ENCODE measurements at places on chromosomes 16 and 17. TPM values are rescaled to one million over a fixed set of nuclear protein-coding genes. Genes with fewer than 3 reads are reported as not detected.

The ADAM11 gene
- total RNA-seq, result 3.5 TPM

- no peak overlapping the region for H3K27ac ChIP-seq
- peaks cover 5% of the 10 kb centered on the region for H3K4me1 ChIP-seq
- no peak for DNase-seq
- H3K4me3 ChIP-seq, result no peak overlapping the region
Measured at GRCh38 chr16:74607962-74608356, 1.0 kb upstream of the GLG1 start.

DNA sequence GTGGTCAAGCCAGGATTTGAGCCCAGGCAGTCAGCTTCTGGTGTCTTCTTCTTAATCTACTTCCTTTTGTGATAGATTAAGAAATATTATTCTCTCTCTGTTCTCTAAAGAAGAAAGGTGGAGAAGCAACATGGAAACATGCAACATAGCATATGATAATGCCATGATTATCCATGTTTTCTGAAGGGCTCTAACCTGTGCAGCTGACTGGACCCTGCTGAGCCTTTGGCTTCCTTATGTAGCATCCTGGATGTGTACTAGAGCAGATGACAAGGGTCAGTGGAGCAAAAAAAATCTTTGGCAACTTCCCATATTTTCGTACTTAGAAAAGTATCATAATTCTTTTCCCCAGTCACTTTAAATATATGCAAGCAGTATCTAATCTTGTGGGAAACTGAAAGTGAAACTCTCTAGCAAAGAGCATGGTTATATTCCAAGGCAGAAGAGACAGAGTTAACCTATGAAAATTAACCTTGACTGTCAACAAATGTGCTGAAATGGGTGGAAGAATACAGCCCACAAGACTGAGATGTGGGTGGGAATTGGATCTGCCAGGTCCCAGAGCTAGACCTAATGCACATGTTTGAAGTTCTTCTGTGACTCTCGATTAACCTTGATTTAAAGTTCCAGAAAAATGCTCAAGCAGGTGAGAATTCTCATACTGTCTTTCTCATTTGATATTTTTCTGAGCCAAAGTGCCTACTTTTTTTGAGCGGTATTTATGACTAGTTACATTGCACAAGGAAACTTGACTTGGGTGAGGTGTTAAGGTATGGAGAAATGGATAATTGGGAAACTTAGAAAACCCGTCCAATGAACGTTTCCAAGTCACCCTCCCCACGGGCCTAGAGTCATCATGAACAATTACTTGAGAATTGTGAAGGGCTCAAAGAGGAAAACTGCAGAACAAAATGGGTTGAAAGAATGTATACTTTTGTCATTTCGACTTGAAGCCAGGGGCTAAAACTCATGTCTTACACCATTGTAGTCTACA, 248.6 kb downstream of the FTO start:
- H3K27ac ChIP-seq, result no peak overlapping the region
- no peak for DNase-seq
- H3K27me3 ChIP-seq, result no peaks in the 10 kb centered on the region
- no peaks in the 10 kb centered on the region for H3K36me3 ChIP-seq
- no peaks in the 10 kb centered on the region for H3K4me1 ChIP-seq

GRCh38 chr17:77318491-77319210, 177.9 kb downstream of the SEC14L1 start:
- peaks cover 28% of the 10 kb centered on the region for H3K4me1 ChIP-seq
- no peaks in the 10 kb centered on the region for H3K27me3 ChIP-seq
- peak overlapping the region; percentile 94 for H3K27ac ChIP-seq
- DNase-seq, result no peak
- no peaks in the 10 kb centered on the region for H3K36me3 ChIP-seq

DNA sequence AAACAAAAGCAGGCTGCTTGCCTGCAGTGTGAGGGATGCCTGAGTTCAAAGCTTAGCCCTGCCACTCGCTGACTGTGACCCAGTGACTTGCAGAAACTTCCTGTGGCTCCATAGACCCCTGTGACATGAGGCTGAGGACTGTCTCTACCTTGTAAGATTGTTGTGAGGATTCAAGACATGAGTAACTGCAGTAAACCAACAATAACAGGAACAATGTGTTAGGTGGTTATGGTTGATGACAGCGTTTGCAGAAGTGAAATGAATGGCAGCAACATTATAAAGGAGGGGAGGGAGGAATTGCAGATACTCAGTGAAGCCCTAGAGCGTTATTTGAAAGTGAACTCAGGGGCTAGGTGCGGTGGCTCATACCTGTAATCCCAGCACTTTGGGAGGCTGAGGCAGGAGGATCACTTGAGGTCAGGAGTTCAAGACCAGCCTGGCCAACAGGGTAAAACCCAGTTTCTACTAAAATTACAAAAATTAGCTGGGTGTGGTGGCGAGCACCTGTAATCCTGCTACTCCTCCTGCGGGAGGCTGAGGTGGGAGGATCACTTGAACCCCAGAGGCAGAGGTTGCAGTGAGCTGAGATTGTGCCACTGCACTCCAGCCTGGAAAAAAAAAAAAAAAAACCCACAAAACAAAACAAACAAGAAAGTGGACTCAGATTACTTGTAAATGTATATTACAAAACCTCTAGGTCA, 33.5 kb upstream of the EMP2 start:
- no peak for DNase-seq
- H3K27ac ChIP-seq, result no peak overlapping the region

DNA sequence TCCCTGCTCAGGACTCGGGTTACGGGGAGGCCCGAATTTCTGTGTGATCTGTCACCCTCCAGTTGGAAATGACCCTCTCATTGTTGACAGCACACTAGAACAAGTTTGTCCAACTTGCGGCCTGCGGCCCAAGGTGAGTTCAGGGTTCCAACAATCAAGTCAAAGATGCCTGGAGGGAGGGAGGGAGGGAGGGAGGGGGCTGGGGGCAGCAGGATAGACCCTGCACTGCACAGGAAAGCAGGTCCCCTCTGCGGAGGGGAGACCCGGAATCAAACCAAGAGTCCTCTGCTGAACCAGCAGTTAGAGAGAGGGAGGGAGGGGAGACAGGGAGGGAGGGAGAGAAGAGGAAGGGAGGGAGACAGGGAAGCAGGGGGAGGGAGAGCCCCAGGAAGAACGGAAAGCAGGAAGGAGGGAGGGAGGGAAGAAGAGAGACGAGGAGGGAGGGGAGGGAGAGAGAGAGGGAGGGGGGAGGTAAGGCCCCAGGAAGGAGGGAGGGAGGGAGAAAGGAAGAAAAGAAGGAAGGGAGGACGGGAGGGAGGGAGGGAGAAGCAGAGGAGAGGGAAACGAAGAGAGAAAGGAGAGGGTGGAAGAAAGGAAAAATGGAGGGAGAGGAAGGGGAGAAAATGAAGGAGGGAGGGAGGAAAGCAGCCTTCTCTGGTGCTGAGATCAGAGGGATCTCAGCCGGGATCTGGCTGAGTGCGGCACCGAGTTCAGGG, 96.7 kb upstream of the CDH5 start:
- H3K36me3 ChIP-seq, result no peaks in the 10 kb centered on the region
- H3K27ac ChIP-seq, result peak overlapping the region; percentile 24
- no peaks in the 10 kb centered on the region for H3K4me1 ChIP-seq
- no peaks in the 10 kb centered on the region for H3K27me3 ChIP-seq

The PIMREG gene
- 0.45 TPM for total RNA-seq

The WFIKKN2 gene
- 2.4 TPM for total RNA-seq

The OTOA gene
- total RNA-seq, result 0.68 TPM

DNA sequence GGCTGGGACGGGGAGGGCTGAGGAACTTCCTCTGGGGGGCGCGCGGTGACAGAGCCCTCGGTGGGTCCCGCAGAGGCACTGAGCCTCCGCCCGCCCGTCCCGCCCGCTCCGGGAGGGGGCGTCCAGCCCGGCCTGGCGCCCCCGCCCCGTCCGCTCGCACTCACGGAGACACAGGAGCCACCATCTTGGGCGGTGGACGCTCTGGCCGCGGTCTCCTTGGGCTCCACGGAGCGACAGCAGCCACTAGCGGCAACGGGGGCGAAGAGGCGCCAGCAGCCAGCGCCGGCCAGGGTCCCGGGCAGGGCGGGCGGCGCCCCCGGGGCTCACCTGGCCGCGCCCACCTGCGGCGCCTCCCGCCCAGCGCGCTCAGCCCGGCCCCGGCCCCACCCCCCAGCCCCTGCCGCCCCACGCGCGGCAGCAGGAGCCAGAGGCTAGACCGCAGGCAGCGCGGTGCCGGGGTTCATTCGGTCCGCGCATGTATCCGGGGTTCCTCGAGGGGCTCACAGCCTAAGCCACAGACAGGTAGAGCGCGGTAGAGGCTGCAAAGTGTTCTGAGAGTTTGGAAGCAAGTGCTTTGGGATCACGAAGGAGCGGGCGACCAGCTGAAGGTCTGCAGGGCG, at the start of gene C17orf113:
Gene C17orf113, minus strand, starts transcription at position 209 of the 620 bp plus-strand sequence. CDS start 7,225 bp downstream, outside the sequence.
- peak within 1 kb of the TSS; percentile 66 for H3K27ac ChIP-seq
- H3K4me3 ChIP-seq, result peak within 1 kb of the TSS; percentile 67
- H3K36me3 ChIP-seq, result no peaks in the 10 kb centered on the region
- H3K27me3 ChIP-seq, result no peaks in the 10 kb centered on the region

DNA sequence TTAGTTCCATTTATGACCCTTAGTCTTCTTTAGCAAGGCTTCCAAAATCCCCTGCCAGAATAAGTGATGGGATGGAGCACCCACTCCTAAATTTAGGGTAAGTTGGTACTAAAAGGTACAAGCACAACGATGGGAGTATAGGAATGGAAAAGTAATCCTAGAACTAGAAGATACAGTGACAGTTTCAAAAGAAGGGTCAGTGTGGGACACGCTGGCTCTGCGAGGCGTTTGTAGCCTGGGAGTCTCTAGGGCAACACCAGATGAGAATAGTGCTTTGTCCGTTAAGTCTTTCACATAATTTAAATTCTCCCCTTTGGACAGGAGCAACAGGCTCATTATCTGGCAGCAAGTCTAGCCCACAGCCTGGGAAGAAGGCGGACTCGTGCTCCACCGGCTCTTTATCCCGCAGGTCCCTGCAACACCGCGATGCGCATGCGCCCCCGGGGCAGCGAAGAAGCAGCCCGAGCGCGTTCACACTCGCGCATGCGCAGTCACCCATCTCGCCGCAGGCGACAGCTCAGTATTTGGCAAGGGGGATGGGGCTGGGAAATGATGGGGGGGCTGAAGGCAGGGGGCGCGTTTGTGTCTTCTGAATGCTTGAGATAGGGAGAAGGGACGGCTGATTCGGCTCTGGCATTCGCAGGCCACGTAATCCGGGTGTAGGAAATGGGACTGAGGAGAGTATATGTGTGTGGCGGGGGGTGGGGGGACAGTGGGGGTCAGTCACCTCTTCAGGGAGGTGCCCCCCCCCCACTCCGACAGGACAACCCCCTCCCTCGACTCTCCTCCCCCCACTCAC, 564 bp downstream of the SPOP start:
- H3K4me1 ChIP-seq, result peaks cover 11% of the 10 kb centered on the region
- peak overlapping the region; percentile 77 for H3K4me3 ChIP-seq

The FBXO39 gene
- 3.6 TPM for total RNA-seq

The DPEP3 gene
- total RNA-seq, result 49.9 TPM

DNA sequence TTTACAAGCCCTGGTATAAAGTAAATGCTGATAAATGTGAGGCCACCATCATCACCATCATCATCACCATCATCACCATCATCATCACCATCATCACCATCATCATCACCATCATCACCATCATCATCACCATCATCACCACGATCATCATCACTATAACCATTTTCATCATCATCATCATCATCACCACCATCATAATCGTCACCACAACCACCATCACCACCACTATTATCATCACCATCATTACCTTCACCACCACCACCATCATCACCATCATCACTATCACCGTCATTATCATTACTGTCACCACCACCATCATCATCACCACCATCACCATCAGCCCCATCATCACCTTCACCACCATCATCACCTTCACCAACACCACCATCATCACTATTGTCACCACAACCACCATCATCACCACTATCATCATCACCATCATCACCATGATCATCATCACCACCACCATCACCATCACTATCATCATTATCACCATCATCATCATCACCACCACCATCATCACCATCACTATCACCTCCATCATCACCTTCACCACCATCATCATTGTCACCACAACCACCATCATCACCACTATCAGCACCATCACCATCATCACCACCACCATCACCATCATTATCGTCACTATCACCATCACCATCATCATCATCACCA, 16.6 kb upstream of the ZNF469 start:
- no peaks in the 10 kb centered on the region for H3K36me3 ChIP-seq
- no peaks in the 10 kb centered on the region for H3K4me1 ChIP-seq
- H3K4me3 ChIP-seq, result no peak overlapping the region
- H3K27ac ChIP-seq, result no peak overlapping the region

DNA sequence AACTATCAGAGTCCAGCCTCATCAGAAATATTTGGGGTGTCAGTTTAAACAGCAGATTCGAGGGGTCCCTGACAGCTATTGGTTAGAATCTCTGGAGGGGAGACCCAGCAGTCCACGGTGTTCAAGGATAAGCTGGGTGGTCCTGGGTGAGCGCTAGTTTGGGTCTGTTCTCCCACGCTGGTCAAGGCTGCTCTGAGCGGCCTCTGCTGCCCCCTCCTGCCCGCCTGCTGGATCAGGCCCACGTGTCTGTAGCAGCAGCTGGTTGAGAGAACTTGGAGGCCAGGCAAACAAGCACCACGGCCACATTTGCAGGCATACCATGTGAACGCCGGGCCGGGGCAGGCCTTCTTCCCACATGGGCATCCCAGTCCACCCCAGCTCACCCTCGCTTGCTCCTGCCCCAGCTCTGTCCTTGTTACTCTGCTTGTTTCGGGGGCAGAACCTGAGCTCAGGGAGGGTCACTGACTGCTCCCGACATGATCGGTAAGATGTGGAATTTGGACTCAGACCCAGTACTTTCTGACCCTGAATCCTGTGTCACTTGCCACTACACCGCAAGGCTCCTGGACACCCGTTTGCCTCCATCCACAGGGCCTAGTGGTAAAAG, 7.4 kb downstream of the FOXF1 start:
- DNase-seq, result peak; percentile 46
- H3K4me3 ChIP-seq, result no peak overlapping the region
- peaks cover 42% of the 10 kb centered on the region for H3K27me3 ChIP-seq
- H3K4me1 ChIP-seq, result no peaks in the 10 kb centered on the region
- H3K36me3 ChIP-seq, result no peaks in the 10 kb centered on the region
- peak overlapping the region; percentile 86 for H3K27ac ChIP-seq

DNA sequence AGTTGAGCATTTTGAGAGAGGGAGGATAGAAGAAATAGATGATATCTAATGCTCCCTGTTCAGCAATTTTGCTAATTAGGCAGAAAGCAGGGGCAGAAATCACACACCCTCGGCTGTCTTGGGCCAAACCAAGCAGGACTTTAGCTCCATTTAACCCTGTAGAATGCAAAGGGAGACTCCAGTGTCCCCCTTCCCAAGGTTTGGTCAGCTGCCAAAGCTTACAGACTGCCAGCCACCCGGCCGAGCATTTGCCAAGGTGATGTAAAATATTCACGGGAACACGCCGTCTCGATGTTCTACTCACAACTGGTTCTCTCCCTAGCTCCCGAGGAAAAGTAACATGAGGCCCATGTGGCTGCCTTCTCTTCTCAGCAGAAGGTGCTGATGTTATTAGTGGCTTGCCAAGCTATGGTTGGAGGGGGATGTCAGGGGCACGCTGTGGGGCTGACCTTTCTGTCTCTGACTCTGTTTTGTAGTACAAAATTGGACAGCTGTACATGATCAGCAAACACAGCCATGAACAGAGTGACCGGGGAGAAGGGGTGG, 155.3 kb downstream of the PITPNC1 start:
- H3K4me1 ChIP-seq, result peaks cover 4% of the 10 kb centered on the region
- H3K4me3 ChIP-seq, result no peak overlapping the region
- peak overlapping the region; percentile 1 for H3K27ac ChIP-seq
- H3K27me3 ChIP-seq, result no peaks in the 10 kb centered on the region
- peak; percentile 12 for DNase-seq

The ENPP7 gene
- total RNA-seq, result not detected
